ENCODE measurements at places on chromosomes 2 and 18.

GRCh38 chr2:191197096-191197495 is 46.3 kb upstream of the STAT4 start:
- no peak for DNase-seq

DNA sequence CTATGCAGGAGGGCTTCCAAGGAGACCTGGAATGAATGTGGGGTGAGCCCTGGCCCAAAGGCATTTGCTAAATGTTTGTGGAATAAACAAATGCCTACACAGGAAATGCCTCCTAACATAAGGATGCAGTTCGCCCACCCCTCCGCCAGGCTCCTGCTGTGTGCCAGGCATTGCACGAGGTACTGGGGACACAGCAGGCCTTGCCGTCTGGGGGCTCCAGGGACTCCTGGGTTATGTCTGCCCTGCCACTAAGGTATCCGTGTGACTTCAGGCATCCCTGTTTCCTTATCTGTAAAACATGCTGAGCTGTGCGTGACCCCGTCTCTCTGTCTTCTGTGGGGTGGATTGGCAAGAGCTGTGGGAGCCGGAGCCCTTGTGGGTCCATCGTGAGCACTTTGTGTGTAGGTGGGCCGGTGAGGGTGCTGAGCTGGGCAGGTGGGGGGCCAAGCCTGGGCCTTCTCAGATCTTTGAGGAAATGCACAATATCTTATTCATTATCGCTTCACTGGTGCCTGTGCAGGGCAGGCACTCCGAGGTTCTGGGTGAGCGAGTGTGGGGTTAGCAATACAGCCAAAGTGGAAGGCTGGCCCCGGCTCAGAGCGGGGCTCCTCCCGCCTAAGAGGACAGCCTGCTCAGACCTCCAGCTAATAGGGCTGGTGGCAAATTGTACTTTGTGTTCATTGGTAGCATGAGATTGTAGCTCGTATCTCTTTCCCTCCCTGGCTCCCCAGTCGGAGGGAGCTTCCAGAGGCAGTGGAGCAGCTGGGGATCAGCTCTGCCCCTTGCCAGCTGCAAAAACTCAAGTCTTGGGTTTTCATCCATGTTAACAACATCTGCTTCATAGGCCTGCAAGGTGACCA is 126.8 kb downstream of the GLI2 start:
- DNase-seq: no peak

- DNase-seq: no peak
Observed at GRCh38 chr18:75035928-75036327, 173.0 kb downstream of the PTGR3 start.

GRCh38 chr2:164896634-164897355 is 55.2 kb upstream of the COBLL1 start:
- DNase-seq: no peak

DNA sequence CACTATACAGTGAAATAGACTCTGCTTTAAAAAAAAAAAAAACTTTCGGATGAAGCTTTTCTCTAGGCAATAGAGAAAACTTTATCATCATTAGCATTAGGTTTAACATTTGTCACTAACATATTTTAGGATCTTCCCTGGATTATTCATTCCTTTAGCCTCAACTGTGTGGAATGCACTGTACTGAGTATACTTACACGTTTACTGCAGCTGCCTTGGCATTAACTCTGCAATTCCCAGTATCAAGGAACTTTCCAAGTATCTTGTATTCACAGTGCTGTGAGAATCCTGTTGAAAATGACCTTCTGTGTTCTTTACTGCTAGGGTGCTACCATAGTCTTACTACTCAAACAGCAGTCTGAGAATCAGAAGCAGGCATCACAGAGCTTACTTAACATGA is 328.2 kb upstream of the COL3A1 start:
- no peak for DNase-seq

DNA sequence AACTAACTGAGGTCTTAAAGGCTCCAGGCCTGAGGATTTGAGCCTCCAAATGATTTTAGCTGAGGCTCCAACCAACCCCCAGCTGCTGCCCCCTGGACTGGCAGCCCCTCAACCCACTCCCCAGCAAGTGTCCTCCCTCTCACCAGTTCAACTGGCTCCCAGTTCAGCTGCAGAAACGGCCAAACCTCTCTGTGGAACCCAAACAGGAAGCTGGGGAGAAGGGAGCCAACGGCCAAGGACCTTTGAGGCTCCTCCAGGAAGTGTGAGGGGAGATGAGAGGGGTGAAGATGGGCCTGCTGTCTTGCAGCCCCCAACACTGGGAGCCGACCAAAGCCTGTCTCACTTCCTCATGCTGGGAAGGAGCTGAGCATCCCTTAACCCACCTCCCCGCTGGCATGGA is 24.9 kb downstream of the ZFP36L2 start:
- DNase-seq: no peak

- no peak for DNase-seq
Observed at GRCh38 chr2:54999182-54999581, 51.1 kb downstream of the RTN4 start.

DNA sequence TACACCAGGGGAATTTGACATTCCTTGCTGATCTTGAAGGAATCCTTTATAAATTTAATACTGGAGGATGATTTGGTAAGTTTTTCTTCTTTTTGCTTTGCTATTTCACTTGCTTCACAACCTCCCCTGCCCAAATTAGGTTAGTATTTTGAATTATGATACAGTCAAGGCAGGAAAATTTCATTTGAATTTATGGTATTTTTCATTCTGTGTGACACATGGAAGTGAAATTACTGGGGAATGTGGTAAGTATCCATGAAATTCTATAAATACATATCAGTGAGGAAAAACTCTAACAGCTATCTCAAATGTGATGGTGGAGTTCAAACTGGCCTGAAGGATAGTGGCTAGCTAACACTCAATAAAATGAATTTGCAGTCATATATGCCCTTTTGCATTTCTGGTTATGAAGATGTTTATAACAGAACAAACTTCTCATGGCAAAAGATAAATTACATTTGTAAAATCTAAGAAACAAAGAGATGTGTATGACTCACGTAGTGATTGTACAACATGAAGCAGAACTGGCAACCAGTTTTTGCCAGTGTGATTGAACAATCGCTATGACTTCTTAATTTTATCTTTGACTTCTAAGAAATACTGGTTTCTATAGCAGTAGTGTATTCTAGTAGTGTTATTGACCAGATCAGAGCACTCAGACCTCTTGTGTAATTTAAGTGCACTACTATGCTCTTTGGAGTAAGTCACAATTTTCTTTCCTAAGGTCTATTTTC is 152.6 kb downstream of the IKZF2 start:
- no peak for DNase-seq

GRCh38 chr2:156319811-156320485 is 12.6 kb downstream of the NR4A2 start:
- no peak for DNase-seq

GRCh38 chr2:9831670-9832069 is 11.6 kb upstream of the TAF1B start:
- no peak for DNase-seq

Data from stimulated activated CD8-positive, alpha-beta memory T cell treated with anti-CD3 and anti-CD28 coated beads, Interleukin-15, amount 100 ng/mL, for 48 hours (primary cell).